ENCODE measurements at places on chromosomes 1 and 21.
A peak's percentile ranks its signal among the peaks of the same experiment; 100 is the strongest.

DNA sequence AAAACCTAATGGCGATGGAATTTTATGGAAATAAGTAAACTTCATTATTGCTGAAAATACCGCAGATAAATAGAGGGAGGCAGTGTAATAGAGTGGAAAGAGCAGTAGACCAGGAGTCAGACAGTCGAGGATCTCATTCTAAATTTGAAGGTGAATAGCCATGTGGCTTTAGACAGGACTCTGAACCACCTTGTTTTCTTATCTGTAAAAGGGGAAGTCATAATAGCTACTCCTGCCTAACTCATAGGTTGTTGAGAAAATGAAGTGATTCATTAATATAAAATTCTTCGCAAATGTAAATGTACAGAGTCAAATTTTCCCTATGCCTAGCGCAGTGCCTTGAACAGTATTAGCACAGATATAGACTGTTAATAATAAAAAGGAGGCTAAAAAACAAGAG is 14.8 kb downstream of the RPS6KC1 start:
- DNase-seq: no peak

- no peak for DNase-seq
Measured at GRCh38 chr1:59427155-59427554, 130.3 kb downstream of the FGGY start.

DNA sequence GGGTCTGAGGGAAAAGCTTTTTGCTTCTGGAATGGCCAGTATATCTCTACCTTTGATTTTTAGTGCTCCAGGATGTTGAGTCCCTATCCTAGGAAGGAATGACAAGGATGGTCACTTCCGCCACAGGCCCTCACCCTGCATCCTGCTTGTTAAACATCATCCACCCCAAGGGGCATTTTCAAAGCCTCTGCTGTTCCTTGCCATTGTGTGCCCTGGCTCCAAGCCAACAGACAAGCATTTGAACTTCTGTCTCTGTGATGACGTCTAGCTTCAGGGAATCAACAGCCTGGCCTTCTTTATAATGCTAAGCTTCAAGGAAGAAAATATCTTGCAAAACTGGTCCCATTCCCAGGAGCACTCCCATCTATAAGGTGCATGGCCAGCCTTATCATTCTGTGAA is 12.3 kb upstream of the JAM2 start:
- no peak for DNase-seq

- no peak for DNase-seq
Measured at GRCh38 chr1:25501235-25502058, 42.0 kb upstream of the LDLRAP1 start.

GRCh38 chr1:147492207-147492606 is 49.1 kb upstream of the BCL9 start:
- no peak for DNase-seq

- DNase-seq: peak; percentile 90
Measured at GRCh38 chr1:225809842-225810578, at the start of gene EPHX1. Gene EPHX1 (plus strand): TSS chr1:225810124. CDS start chr1:225828730, 18,606 bp downstream.

DNA sequence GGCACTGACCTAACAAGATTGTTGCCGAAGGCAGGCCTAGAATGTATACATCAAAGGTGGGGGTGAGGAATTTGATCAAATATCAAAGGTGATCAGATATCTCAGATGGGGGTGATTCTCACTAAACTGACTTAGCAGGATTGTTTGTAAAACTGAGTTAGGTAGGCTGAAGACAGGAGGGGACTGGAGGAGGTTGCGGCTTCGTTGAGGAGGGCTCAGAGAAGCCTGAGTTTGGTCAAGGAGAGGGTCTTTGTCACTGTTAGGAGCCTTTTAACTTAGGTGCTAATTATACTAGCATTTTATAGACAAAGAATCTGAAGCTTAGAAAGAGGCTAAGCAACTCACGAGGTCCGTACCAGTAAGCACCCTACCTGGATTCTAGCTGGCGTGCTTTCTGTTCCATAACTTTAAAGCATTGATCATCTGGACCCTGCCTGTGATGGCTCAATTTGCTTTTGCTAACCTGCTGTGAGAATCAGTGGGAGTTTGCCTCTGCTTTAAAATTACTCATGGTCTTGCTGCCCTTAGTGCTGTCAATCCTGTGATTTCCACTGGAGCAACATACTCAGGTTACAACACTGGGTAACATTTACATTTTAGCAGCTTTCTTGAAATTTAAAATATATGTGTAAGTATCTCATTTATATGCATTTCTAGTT is 49.8 kb downstream of the ITSN1 start:
- DNase-seq: no peak

- DNase-seq: no peak
Measured at GRCh38 chr21:31500071-31500470, 156.0 kb upstream of the TIAM1 start.

GRCh38 chr1:218510153-218510772 is 165.1 kb downstream of the TGFB2 start:
- no peak for DNase-seq

DNA sequence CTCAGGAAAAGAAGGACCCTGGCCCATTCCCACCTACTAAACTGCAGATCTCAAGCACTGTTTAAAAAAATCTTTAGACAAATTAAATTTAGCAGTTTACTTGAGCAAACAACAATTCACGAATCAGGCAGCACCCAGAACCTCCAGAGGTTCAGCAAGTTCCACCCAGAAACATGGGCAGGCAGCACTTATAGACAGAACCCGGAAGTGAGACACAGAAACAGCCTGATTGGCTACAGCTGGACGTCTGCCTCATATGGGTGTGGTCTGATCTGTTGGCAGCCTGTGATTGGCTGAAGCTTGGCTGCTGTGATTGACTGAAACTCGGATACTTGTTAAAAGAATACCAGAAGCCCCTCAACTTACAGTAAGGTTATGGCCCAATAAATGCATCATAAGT is 34.7 kb upstream of the COL6A2 start:
- DNase-seq: no peak

DNA sequence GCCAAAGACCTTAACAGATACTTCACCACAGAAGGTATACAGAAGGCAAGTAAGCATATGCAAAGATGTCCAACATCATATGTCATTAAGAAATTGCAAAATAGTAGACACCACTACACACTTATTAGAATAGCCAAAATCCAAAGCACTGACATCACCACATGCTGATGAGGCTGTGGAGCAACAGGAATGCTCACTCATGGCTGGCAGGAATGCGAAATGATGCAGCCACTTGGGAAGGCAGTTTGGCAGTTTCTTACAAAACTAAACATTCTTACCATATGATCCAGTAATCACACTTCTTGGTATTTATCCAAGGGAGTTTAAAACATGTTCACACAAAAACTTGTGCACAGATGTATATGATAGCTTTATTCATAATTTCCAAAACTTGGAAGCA is 261.2 kb upstream of the AJAP1 start:
- no peak for DNase-seq

DNA sequence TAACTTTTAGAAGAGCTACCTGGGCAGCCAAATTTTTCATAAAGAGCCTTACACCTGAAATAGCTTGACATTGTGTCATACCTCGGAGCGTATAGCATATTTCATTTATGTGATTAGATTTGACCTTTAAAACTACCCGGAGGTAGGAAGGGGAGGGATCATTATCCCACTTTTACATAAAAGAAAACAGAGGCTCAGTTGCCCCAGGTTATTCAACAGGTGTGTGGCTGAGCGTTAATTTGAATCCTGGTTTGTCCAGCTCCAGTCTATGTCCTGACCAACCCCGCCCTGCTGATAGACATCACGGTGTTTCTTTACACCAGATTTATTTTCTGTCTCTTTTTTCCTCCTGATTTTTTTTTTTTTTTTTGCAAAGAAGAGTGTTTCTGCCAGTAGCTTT is 39.7 kb downstream of the PBX1 start:
- DNase-seq: no peak

GRCh38 chr1:101188331-101188730 is 48.5 kb upstream of the S1PR1 start:
- DNase-seq: no peak

DNA sequence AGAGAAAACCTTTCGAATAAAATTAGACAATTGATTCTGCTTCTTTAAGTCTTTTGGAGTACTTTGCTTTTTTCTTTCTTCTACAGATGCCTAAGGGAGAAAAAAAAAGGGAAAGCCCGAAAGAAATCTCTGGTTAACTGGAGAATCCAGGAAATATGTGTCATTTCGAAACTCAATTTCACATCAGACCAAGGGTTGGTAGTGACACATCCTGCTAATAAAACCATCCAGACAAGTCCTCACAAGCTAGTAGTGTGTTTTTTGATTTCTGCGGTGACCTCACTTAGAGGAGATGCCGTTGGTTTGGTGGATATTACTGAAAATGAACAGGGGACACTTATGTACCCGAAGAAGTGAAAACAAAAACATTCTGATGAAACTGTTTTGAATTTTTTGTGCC is 726.5 kb upstream of the ADAMTS5 start:
- DNase-seq: no peak

DNA sequence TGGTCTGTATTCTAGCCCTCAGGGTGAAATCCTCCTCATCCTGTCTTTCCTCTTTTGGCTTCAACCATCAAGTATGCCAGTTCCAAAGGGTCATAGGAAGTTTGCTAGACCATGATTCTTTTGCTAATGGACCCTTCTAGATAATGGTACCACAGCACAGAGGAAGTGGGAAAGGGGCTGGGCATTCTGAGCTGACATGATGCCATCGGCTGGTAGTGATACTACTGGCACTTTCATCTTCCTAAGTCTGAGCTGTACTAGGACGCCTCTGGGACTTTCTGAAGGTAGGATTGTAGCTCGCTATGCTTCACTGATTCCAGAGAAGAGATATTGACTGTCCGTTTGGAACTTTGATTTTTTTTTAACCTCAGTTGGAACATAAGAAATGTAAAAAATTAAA is 11.4 kb downstream of the FASLG start:
- DNase-seq: no peak

DNA sequence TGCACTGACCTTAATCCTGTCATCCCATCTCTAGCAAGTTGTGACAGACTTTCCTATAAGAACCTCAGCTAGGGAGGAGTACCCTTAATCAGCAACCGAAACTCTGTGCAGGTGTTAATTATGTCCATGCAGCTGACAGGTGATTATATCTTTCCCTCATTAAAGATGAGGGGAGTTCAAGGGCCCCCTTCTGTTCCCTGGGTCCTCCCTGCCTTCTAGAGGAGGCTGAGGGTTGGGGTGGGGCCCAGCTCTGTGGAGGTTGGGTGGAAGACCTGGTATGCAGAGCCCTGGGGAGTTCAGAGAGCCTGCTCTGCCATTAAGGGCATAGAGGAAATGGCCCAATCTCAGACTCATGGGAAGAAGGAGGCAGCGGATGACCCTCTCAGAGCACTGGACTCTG is 35.6 kb upstream of the CRNN start:
- no peak for DNase-seq

GRCh38 chr1:223234170-223234514 is 91.1 kb upstream of the TLR5 start:
- DNase-seq: no peak

- DNase-seq: no peak
Measured at GRCh38 chr1:111825217-111825616, 69.5 kb downstream of the DDX20 start.

DNA sequence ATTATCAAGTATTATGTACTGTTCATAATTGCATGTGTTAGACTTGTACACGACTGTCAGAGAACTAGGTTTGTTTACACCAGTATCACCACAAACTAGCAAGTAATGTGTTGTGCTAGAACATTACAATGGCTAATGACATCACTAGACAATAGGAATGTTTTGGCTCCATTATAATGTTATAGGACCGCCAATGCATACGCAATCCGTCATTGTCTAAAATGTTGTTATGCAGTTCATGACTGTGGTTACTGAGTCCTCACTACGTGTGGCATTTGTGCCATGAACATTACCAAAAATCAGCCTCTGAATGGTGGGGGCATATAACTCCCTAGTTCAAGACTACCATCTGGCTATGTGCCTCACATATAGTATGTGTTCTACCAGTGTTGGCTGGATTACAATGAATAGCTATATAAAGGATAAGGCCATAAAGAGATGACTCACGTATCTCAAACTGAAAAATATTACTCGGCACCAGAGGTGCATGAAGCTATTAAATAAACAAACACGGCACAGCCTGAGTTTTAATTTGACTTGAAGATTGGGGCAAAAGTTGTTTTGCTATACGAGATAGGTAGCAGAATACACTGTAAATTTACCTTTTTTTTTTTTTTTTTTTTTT is 89.1 kb upstream of the COL24A1 start:
- DNase-seq: no peak

DNA sequence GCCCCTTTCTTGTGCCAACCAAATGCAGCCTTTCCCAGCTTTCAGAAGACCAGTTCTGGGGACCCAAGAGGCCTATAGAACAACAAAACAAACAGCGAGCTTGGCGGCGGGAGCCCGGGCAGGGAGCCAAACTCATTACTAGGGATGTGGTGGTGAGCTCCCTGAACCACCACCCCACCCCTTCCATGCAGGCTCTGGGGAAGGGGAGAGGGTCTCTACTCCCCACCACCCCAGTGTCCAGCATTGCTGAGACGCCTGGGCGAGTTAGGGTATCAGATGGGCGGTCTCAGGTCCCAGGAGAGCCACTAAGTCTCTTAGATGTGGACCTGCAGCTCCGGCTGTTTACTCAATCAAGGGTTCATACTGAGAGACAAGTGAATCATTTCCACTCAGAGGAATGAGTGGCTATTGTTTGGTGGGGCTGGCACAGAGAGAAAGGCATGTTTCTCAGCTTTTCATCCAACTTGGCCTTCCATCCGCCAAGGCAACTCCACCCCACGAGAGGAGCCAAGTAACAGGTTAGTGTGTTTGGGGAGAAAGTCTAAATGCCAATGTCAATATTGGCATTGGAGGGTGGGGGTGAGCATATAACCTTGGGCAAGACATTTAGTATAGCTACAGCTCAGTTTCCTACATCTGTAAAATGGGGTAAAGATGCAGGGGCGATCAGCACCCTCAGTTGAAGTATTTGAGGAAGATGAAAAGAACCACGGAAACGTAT is 40.9 kb downstream of the PLXNA2 start:
- DNase-seq: no peak

DNA sequence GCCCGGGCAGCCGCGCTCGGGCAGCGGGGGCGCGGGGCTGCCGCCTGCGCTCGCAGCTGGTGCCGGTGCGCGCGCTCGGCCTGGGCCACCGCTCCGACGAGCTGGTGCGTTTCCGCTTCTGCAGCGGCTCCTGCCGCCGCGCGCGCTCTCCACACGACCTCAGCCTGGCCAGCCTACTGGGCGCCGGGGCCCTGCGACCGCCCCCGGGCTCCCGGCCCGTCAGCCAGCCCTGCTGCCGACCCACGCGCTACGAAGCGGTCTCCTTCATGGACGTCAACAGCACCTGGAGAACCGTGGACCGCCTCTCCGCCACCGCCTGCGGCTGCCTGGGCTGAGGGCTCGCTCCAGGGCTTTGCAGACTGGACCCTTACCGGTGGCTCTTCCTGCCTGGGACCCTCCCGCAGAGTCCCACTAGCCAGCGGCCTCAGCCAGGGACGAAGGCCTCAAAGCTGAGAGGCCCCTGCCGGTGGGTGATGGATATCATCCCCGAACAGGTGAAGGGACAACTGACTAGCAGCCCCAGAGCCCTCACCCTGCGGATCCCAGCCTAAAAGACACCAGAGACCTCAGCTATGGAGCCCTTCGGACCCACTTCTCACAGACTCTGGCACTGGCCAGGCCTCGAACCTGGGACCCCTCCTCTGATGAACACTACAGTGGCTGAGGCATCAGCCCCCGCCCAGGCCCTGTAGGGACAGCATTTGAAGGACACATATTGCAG is 3.0 kb downstream of the ARTN start:
- DNase-seq: no peak
